Activated CD4-positive, alpha-beta T cell treated with anti-CD3 and anti-CD28 coated beads for 1 hour (primary cell): ENCODE measurements at places on chromosomes 16 and 17.

- no peak for DNase-seq
Measured at GRCh38 chr16:48533931-48534330, 76.0 kb downstream of the N4BP1 start.

GRCh38 chr16:1469693-1470201 is 5.1 kb downstream of the CLCN7 start:
- DNase-seq: no peak

DNA sequence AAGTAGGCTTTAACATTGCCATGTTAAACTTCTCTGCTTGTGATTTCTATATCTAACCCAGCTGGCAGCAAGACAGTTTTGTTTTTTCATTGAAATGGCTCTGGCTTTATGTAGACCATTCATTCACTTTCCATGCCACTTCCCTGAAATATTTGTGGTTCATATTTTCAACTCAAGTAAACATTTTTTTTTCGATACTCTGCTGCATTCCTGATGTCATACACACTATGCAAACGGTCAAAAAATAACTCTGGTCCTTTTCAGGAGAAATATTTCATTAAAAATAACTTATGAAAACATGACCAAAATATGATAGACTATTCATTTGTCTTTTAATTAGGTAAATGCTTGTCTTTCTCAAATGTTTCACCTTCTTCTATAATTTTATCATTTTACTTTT is 116.3 kb downstream of the USP22 start:
- DNase-seq: no peak

GRCh38 chr16:66459878-66460277 is 32.8 kb downstream of the BEAN1 start:
- DNase-seq: no peak

GRCh38 chr16:82701442-82701955 is 74.7 kb downstream of the CDH13 start:
- DNase-seq: no peak

- peak; percentile 82 for DNase-seq
Measured at GRCh38 chr17:29617481-29618271, 5.0 kb downstream of the CORO6 start.
